Stimulated activated CD4-positive, alpha-beta T cell treated with anti-CD3 and anti-CD28 coated beads, Interleukin-12 subunit alpha, Interleukin-12 subunit beta, amount 100 ng/mL, for 24 hours (primary cell): ENCODE measurements at places on chromosomes 2 and 18.
A peak's percentile ranks its signal among the peaks of the same experiment; 100 is the strongest.

- DNase-seq = no peak
These were observed 145.0 kb downstream of the TTC27 start for GRCh38 chr2:32772638-32773447.

GRCh38 chr18:25225151-25225550 lies 126.8 kb downstream of the ZNF521 start:
- DNase-seq = no peak

DNA sequence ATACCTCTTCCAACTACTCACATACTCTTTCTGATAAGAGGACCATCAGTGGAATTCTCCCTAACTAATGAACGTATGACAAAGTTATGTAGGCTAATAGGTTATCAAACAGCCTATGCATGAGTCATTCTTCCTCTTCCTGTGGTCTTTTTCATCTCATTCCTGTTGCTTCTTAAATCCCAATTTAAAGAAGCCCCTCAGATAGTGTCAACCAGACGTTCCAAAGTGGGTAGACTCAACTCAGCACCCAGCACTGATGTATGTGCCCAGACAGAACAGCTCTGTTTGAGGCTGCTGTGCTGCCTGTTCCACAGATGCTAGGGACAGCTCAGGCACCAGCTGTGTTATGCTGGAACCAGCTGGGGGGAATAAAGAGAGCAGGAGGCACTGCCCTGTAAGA lies 52.6 kb downstream of the CXCR4 start:
- DNase-seq = no peak

DNA sequence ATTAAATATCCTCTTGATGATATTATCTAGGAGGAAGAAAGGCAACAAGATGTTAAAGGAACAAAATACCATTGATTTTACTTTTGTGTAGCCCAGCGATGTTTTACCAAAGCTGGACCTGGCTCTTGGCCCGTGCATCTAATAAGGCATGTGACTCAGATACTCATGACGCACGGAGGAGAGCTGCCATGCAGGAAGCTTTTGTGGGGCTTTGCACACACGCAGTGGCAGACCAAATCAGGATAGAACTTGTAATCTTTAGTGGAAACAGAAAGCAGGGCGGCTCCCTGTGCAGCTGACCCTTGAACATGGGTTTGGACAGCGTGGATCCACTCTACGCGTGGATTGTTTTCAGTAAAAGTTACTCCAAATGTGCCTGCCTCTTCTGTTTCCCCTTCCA lies 190.0 kb downstream of the NAPG start:
- no peak for DNase-seq

DNA sequence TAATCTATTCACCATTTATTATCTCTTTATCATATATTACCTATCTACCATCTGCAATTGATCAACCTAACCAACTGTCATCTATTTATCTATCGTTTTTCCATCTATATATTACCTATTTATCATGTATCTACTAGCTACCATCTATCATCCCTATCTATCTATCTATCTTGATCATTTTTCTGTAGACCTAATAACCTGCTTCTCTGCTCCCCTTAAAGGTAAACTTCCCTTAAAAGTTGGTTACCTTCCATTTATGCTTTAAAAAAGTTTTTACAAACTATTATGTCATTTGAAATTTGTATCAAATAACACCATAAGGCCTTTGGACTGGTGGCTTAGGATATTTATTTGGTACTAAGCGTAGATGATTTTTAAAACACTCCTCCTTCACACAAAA lies 47.2 kb downstream of the TMEM18 start:
- no peak for DNase-seq

GRCh38 chr2:195863564-195863963 lies 205.1 kb downstream of the DNAH7 start:
- no peak for DNase-seq

DNA sequence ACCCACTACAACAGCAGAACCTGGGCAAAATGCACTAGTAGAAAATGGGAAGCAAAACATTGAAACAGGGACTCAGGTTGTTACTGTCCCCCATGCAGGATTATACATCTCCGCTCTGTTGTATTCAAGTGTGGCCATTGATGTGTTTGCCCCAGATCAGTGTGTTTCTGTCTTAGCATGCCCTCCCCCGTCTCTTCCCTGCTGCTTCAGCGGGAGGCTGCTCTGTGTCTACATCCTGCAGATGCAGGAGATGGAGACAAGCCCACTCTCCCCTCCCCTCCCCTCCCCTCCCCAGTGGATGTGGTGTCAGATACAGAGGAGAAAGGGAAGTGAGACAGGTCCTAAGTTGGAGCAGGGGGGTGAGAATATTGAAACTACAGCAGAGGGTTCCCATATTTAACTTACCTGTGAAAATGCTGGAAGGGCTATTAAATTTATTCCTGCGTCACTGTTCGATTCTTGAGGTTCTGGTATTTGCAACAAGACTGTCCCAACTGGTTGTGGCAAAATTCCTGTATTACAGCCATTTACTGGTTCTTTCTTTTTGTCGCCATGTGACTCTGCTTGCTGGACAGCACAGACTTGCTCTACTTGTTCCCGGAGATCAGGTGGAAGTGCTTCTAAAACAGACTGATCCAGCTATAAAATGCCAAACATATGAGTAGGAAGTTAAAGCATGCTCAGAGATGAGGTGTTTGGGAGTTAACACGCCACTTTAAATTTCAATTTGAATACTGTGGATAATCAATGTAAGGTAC lies 67.0 kb downstream of the EIF5B start:
- DNase-seq = no peak

- no peak for DNase-seq
These were observed 473.7 kb upstream of the SALL3 start for GRCh38 chr18:78505851-78506461.

DNA sequence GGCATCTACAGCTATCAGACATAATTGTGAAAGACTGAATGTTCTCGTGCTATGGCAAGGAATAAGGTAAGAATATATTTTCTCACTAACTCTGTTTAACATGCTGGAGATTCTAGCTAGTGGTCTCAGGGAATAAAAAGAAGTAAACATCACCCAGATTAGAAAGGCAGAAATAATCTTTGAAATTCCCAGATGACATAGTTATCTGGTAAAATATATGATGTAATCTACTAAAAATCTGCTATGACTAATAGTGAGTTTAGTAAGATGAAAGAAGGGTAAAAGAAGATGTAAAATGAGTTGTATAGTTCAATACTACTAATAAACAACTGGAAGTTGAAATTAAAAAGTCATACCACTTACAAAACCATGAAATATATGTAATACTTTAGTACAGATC lies 134.2 kb downstream of the DSC3 start:
- no peak for DNase-seq

GRCh38 chr2:201990069-201990468 lies 43.6 kb upstream of the FZD7 start:
- DNase-seq = no peak

GRCh38 chr18:40949114-40949950 lies 1005.7 kb upstream of the PIK3C3 start:
- DNase-seq = no peak

DNA sequence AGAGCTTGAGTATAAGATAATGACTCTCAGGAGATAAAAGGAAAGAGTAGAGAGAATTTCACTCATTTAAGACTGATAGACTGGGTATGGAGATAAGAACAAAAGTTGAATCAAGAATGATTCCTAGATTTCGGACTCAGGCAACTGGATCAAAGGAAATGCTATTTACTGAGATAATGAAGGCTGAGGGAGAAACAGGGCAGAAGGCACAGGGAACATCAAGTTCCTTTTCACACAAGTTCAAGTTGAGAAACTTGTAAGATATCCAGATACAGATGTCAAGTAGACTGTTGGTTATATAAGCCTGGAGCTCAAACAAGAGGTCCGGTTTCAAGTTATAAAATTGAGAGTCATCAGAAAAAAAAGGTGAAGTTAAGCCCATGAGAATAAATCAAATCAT lies 360.8 kb downstream of the TNS1 start:
- no peak for DNase-seq

GRCh38 chr2:145764631-145765030 lies 1244.7 kb upstream of the ZEB2 start:
- no peak for DNase-seq

GRCh38 chr2:226354434-226354833 lies 445.2 kb downstream of the IRS1 start:
- DNase-seq = no peak

DNA sequence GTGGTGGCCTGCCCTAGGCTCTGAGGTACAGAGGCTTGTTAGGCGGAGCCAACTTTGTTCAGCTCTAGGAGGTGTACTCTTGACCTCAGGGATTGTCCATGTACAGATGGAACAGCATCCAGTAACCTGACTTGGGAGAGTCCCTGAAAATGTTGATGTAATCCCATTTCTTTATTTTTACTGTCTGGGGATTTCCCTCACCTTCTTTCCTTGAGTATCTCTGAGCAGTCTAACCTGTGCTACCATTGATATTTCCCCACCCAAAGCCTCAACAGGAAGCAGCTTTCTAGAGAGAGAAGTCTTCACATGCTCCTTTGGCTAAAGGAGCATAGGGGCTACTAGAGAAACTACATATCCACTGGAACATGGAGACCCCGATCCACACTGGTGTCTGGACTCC lies 10.4 kb downstream of the IL36A start:
- DNase-seq = no peak

- DNase-seq = no peak
These were observed 239.1 kb downstream of the SCG2 start for GRCh38 chr2:223363085-223363484.

DNA sequence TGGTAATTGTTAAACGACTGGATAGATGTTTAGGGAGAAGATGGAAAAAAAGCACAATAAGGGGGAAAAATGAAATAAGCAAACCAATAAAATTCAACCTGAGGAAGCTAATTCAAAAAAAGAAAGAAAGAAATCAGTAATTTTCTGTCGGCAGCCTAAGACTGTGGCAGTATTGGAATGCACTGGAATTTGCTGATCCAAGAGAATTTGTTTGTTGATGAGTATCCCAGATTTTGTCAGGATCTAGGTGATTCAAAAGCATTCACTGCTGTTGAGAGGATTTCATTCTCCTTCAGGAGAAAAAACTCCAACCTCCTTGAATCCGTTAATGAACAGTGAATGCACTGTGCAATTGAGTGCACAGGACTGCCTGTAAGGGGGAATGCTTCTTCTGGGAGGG lies 546.7 kb downstream of the CNTNAP5 start:
- no peak for DNase-seq

DNA sequence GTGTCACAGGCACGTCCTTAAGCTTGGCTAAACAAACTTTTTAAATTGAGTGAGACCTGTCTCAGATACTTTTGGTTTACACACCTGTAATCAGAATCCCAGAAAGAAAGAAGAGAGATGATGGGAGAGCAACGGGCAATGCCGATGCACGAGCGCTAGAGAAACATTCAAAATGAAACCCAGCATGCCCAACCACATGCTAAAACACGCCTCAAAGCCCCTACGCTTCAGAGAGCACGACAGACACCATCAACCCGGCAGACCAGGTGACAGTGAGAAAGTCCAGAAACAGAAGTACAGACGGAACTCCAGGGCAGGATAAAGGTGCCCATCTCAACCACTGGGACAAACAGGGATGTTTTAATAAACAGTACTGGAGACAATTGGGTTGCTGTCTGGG lies 85.5 kb downstream of the HDAC4 start:
- DNase-seq = no peak

GRCh38 chr18:44818668-44819403 lies 138.1 kb downstream of the SETBP1 start:
- no peak for DNase-seq

GRCh38 chr18:74715865-74716712 lies 118.4 kb downstream of the ZNF407 start:
- DNase-seq = no peak

GRCh38 chr18:67081482-67082211 lies 434.9 kb downstream of the DSEL start:
- DNase-seq = no peak

DNA sequence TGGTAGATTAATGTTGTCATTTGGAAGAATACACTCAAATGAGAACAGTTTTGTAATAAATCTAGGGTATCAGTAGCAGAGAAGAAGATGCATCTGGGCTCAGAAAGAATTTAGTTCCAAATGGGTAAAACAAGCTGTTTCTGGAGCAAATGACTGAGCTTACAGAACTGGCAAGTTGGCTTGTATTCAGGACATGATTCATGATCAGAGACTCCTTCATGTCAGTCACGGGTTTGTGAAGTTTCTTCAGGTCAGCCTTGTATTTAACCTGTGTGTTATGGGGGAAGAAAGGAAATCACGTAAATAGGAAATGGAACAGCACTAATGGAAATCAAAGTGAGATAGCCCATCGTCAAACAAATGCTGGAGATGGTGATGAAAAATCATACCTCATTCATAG lies 109.1 kb downstream of the RIF1 start:
- DNase-seq = no peak

DNA sequence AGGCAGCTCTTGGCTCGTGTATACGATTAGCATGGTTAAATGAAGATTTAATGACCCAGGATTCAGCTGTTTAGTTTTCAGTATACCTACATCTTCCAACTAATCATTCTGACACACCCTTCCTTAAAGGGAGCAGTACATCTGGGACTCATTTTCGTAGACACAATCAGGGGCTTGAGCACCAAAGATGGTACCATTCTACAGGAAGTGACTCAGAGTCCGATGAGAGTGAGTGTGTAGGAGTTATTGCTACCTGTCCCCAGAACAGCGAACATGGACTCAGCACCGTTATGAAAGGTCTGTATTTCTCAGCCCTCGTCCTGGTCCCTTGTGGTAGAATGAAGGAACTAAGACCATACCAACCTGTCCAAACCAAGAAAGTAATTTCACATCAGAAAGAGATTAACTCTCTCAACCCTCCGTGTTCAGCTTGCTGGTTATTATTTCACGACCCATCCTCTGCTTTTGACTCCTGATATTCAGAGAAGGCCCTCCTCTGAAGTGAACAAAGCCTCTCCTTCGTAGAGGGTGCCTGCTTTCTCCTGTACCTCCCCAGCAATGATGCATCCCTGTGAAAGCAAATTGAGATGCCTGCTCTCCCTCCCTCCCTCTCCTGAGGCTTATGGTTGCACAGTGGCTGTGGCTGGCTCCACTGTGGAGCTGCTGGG lies 214.8 kb downstream of the MTX2 start:
- DNase-seq = no peak

- DNase-seq = no peak
These were observed 139.4 kb downstream of the WDSUB1 start for GRCh38 chr2:159146996-159147666.

GRCh38 chr2:190791347-190791975 lies 89.2 kb upstream of the GLS start:
- peak; percentile 13 for DNase-seq

GRCh38 chr2:71460056-71460455 lies 6.7 kb downstream of the DYSF start:
- DNase-seq = no peak

DNA sequence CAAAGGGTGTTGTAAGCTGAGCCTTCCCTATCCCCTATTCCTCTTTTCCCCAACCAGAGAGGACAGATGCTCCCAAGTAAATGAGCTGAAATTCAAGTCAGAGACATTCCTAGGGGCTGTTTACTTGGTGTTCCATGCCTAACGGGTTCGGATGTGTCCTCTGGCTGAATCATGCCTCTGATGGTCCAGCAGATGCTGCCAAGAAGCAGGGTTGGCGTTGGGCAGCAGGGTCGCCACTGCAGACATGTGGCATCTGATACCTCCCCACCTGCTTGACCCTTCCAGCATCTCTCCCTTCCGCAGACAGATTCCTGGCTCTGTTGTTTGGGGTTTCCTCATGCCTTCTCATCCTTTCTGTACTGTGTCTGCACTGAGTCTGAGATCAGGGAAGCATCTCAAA lies 108.3 kb downstream of the HNRNPLL start:
- no peak for DNase-seq
